ENCODE measurements at places on chromosomes 1 and 21.

DNA sequence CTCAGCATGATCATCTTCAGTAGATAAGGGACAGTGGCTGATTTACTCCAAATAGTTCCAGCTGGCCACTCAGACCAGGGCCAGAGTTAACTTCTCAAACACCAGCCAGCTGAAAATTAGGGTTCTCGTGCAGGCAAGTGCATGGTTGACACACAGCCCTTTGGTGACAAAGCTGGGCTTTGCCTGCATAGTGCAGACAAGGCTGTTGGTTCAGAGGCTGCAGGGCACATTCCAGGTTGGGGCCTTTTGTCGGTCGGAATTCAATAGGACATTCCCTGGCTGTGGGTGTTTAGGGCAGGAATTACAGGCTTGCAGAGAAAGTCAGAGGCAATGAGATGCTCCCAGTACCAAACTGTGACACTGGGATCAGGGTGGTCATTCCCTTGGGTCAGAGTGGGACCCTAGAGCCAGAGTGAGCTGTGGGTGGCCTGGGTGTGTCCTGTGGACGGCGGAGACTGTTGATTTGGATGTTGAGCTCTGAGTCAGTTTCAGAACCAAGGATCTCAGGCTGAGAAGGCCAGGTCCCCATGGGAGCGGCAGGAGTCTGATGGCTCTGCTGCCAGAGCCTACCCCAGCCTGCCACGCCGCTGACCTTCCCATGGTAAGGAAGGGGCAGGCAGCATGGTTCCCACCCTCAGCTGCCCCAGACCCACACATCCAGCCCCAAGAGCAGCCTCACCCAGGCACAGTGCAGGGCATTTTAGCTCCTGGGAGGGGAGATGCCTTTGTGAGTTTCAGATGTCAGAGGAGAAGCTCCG, 56.2 kb downstream of the STUM start:
- peaks cover 2% of the 10 kb centered on the region for H3K27me3 ChIP-seq
- no peak for DNase-seq
- peaks cover 9% of the 10 kb centered on the region for H3K4me1 ChIP-seq
- H3K4me3 ChIP-seq: no peak overlapping the region
- H3K27ac ChIP-seq: no peak overlapping the region

GRCh38 chr1:231853588-231854207, 227.1 kb downstream of the DISC1 start:
- no peak overlapping the region for H3K27ac ChIP-seq
- H3K36me3 ChIP-seq: no peaks in the 10 kb centered on the region
- H3K27me3 ChIP-seq: no peaks in the 10 kb centered on the region
- no peak for DNase-seq
- H3K4me3 ChIP-seq: no peak overlapping the region
- H3K4me1 ChIP-seq: no peaks in the 10 kb centered on the region

- no peak overlapping the region for H3K4me3 ChIP-seq
- no peak overlapping the region for H3K27ac ChIP-seq
- H3K27me3 ChIP-seq: no peaks in the 10 kb centered on the region
- H3K4me1 ChIP-seq: peaks cover 9% of the 10 kb centered on the region
- peaks cover 5% of the 10 kb centered on the region for H3K36me3 ChIP-seq
Measured at GRCh38 chr21:28738882-28739281, 253.8 kb downstream of the LTN1 start.

DNA sequence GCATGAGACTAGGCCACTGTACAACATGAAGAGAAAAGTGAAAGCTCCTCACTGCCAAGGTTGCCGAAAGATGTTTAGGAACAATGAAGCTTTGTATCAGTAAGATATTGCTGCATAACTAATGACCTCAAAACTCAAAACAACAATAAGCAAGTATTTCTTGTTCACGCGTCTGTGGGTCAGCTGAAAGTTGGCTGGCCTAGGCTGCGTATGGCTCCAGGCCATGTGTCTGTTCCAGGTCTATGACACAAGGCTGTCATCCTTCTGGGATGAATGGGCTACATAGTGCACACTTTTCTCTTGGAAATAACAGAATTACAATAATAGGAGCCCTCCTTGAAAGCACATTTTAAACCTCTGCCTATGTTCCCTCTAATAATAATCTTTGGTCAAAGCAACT, 515.9 kb downstream of the PLPP3 start:
- H3K4me3 ChIP-seq: no peak overlapping the region
- no peak for DNase-seq
- no peaks in the 10 kb centered on the region for H3K4me1 ChIP-seq
- no peaks in the 10 kb centered on the region for H3K36me3 ChIP-seq

- H3K36me3 ChIP-seq: no peaks in the 10 kb centered on the region
- H3K27ac ChIP-seq: no peak overlapping the region
- H3K4me1 ChIP-seq: no peaks in the 10 kb centered on the region
- no peak overlapping the region for H3K4me3 ChIP-seq
- no peaks in the 10 kb centered on the region for H3K27me3 ChIP-seq
- DNase-seq: no peak
Measured at GRCh38 chr1:17759114-17759513, 4.0 kb downstream of the ACTL8 start.

DNA sequence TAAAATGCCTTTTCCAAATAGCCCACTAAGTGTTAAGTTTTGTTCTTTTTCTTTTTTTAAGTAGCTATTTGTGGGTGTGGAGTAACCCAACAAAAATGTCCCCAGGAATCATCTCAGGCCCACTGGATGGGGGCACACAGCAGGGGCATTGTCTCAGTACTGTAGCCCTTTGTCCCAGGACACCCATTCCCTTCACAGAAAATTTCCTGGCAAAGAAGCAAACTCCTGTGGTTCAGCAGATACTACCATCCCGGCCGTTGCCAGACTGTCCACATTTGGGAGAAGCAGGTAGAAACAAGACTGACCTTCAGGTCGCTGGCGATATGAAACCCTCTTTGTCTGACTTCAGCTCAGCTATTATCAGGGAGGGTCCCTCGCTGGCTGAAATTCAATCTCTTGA, 23.7 kb upstream of the SRRM1 start:
- H3K27me3 ChIP-seq: peaks cover 50% of the 10 kb centered on the region
- no peak overlapping the region for H3K4me3 ChIP-seq
- no peak overlapping the region for H3K27ac ChIP-seq
- no peak for DNase-seq
- no peaks in the 10 kb centered on the region for H3K36me3 ChIP-seq
- no peaks in the 10 kb centered on the region for H3K4me1 ChIP-seq

DNA sequence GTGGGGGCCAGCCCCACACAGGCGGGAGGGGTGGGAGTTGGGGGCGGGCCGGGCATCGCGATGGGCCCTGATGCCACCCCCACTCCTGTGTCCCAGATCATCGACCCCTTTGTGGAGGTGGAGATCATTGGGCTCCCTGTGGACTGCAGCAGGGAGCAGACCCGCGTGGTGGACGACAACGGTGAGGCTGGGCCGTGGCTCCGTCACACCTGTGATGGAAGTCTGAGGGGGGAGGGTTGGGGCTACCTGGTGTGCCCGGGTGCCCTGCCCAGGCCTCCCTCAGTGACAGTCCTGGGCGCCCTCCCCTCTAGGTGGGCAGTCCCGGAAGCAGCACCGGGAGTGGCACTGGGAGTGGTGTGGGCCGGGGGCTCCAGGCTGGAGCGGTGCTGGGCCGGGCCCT, 22.6 kb downstream of the PLCH2 start:
- H3K36me3 ChIP-seq: no peaks in the 10 kb centered on the region
- DNase-seq: no peak
- H3K4me3 ChIP-seq: no peak overlapping the region
- no peak overlapping the region for H3K27ac ChIP-seq

GRCh38 chr1:175771289-175771688, 27.9 kb upstream of the TNR start:
- H3K36me3 ChIP-seq: no peaks in the 10 kb centered on the region
- H3K4me1 ChIP-seq: no peaks in the 10 kb centered on the region
- no peak overlapping the region for H3K27ac ChIP-seq
- DNase-seq: no peak
- H3K27me3 ChIP-seq: peaks cover 2% of the 10 kb centered on the region
- H3K4me3 ChIP-seq: no peak overlapping the region

DNA sequence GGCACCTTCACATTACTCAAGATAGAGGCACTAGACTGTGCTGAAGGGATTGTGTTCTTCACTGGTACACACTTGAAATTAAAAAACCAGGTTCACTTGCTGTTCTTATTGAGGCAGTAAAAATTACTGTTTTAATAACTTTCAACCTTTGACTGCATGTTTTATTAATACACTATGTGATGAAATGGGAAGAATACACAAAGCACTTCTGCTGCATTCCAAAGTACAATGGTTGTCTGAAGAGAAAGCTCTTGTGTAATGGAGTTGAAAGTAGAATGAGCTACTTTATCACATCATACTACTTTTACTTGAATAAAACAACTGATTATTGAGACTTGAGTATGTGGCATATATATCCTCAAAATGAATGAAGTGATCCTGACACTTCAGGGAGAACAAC, 49.7 kb downstream of the LRRC8C start:
- no peak for DNase-seq
- H3K27ac ChIP-seq: no peak overlapping the region
- no peak overlapping the region for H3K4me3 ChIP-seq
- peaks cover 53% of the 10 kb centered on the region for H3K4me1 ChIP-seq
- peaks cover 50% of the 10 kb centered on the region for H3K36me3 ChIP-seq

- no peaks in the 10 kb centered on the region for H3K36me3 ChIP-seq
- no peaks in the 10 kb centered on the region for H3K4me1 ChIP-seq
- H3K27me3 ChIP-seq: no peaks in the 10 kb centered on the region
- no peak overlapping the region for H3K4me3 ChIP-seq
- no peak for DNase-seq
Measured at GRCh38 chr21:15415541-15416261, 314.1 kb upstream of the USP25 start.

- H3K27ac ChIP-seq: no peak overlapping the region
- H3K4me3 ChIP-seq: no peak overlapping the region
- no peaks in the 10 kb centered on the region for H3K36me3 ChIP-seq
- H3K4me1 ChIP-seq: peaks cover 31% of the 10 kb centered on the region
- peaks cover 1% of the 10 kb centered on the region for H3K27me3 ChIP-seq
Measured at GRCh38 chr1:16900751-16901150, 5.0 kb downstream of the RNU1-2 start.

DNA sequence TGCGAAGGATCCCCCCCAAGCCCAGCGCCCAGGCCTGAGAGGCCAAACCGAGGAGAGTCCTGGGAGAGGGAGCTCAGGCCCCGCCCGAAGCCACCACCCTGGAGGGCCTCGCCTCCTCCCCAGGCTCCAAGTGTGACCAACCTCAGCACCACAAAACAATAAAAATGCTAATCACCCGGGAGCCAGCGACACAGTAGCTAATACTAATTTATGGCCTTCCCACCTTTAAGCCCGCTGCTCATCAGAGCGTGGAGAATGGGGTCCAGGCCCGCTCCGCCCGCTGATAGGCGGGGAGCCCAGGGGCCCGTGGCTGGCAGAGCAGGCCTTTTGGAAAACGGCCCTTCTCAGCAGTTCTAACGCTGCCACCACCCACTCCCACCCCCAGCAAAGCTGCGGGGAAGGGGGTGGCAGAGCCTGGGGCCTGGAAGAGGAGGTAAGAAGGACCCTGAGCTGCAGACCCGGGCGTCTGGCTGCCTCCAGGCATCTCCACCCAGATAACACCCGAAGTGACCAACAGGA, 20.4 kb upstream of the TAS1R2 start:
- H3K4me1 ChIP-seq: no peaks in the 10 kb centered on the region
- no peaks in the 10 kb centered on the region for H3K36me3 ChIP-seq
- H3K27ac ChIP-seq: no peak overlapping the region
- H3K27me3 ChIP-seq: no peaks in the 10 kb centered on the region
- DNase-seq: no peak

- H3K36me3 ChIP-seq: no peaks in the 10 kb centered on the region
- no peak for DNase-seq
- H3K27me3 ChIP-seq: peaks cover 3% of the 10 kb centered on the region
- H3K4me3 ChIP-seq: no peak overlapping the region
Measured at GRCh38 chr21:14312871-14313270, 70.1 kb downstream of the HSPA13 start.

DNA sequence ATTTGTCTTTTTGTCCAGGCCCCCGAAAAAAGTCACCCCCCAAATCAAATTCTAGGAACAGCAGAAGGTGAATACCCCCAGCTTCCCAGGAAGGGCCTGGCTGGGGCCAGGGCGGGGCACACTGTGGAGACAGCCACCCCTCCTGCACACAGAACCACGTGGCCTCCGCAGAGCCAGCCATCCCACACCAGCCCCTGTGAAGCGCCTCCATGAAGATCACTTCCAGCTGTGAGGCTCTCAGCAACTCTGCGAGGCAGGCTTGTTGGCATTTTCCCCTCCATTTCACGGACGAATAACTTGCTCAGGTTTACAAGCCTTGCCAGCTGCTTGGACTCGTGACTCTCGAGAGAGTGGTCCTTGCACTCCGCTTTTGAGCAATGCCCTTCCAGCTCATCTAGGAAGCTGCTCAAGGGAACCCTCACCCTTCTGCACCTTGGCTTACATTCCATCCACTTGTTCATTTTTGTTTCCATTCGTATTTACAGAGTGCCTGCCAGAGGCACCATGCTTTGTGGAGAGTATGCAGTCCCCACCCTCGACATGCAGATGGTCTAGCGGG, 48.2 kb downstream of the SYT6 start:
- no peaks in the 10 kb centered on the region for H3K4me1 ChIP-seq
- H3K4me3 ChIP-seq: no peak overlapping the region
- H3K27ac ChIP-seq: no peak overlapping the region

- no peaks in the 10 kb centered on the region for H3K36me3 ChIP-seq
- no peak overlapping the region for H3K27ac ChIP-seq
- no peak overlapping the region for H3K4me3 ChIP-seq
- H3K27me3 ChIP-seq: peaks cover 4% of the 10 kb centered on the region
Measured at GRCh38 chr1:112344754-112345423, 51.1 kb upstream of the CTTNBP2NL start.

DNA sequence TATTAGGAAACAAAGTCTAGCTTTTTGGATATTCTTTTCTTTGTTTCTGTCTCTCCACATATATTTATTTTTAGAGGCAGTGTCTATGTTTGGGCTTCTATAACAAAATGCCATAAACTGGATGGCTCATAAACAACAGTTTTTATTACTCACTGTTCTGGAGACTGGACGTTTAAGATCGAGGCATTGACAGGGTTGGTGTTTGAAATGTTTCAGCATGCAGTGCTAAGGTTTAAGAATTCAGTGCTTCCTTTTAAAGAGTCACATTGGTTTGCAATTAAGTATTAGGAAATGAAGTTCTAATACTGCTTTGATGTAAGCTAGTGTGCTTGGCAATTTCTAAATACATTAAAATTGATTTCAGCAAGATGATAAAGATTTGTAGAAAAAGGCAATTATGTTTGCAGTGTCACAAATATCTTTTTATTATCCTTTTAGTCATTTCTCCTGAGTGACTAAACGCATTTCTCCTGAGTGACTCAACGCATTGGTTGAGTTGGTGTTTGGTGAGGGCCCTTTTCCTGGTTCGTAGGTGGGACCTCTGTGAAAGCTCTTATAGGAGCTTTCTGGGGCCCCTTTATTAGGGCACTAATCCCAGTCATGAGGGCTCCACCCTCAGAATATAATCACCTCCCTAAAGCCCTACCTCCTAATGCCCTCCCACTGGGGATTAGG, 317.0 kb downstream of the USP25 start:
- H3K27ac ChIP-seq: no peak overlapping the region
- H3K4me1 ChIP-seq: no peaks in the 10 kb centered on the region
- no peaks in the 10 kb centered on the region for H3K36me3 ChIP-seq
- no peaks in the 10 kb centered on the region for H3K27me3 ChIP-seq

DNA sequence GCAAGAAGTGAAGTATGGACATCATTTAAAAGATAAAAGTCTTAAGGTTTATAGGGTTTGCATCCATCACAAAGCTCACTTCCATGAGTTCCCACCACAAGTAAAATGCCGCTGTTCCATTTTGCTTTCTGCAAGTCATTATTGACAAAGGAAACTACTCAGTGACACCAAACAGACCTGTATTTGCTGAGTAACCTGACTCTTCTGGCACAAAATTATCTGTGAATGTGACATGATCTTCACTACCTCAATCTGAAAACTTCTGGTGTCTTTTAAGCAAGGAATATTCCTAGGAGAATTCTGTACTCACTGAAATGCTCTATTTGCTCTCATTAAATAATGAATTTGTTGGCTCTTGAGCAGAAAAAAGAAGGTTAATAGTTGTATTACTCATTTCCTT, 1077.4 kb upstream of the ADGRL4 start:
- H3K27me3 ChIP-seq: no peaks in the 10 kb centered on the region
- H3K36me3 ChIP-seq: no peaks in the 10 kb centered on the region
- H3K27ac ChIP-seq: no peak overlapping the region
- no peak overlapping the region for H3K4me3 ChIP-seq
- no peaks in the 10 kb centered on the region for H3K4me1 ChIP-seq
